Motor neuron (in vitro differentiated cells): ENCODE measurements at places on chromosomes 7 and 10. TPM values are rescaled to one million over a fixed set of nuclear protein-coding genes. Genes with fewer than 3 reads are reported as not detected.

PARP12 gene
- total RNA-seq, result 1.6 and 3.2 TPM in 2 replicates

LIPM gene
- not detected in 2 replicates for total RNA-seq

WNT16 gene
- total RNA-seq, result 0.09 and 0.17 TPM in 2 replicates

FANK1 gene
- 4.7 and 4.9 TPM in 2 replicates for total RNA-seq

DMBT1 gene
- total RNA-seq, result 0.15 TPM in 1 of 2 replicates, not detected in the other

PTPN20 gene
- 0.71 TPM in 1 of 2 replicates, not detected in the other for total RNA-seq

CCNY gene
- 29.4 and 30.7 TPM in 2 replicates for total RNA-seq

TMEM178B gene
- 29.8 and 45.3 TPM in 2 replicates for total RNA-seq

TMEM270 gene
- not detected in 2 replicates for total RNA-seq

GRCh38 chr7:37481154-37481553 lies 32.5 kb upstream of the ELMO1 start:
- no peak for ATAC-seq

- no peak for ATAC-seq
Measured at GRCh38 chr10:51246156-51246555, 171.9 kb downstream of the PRKG1 start.

GRCh38 chr7:122306320-122307227 lies 2.0 kb upstream of the FEZF1 start:
- no peak for ATAC-seq

DNA sequence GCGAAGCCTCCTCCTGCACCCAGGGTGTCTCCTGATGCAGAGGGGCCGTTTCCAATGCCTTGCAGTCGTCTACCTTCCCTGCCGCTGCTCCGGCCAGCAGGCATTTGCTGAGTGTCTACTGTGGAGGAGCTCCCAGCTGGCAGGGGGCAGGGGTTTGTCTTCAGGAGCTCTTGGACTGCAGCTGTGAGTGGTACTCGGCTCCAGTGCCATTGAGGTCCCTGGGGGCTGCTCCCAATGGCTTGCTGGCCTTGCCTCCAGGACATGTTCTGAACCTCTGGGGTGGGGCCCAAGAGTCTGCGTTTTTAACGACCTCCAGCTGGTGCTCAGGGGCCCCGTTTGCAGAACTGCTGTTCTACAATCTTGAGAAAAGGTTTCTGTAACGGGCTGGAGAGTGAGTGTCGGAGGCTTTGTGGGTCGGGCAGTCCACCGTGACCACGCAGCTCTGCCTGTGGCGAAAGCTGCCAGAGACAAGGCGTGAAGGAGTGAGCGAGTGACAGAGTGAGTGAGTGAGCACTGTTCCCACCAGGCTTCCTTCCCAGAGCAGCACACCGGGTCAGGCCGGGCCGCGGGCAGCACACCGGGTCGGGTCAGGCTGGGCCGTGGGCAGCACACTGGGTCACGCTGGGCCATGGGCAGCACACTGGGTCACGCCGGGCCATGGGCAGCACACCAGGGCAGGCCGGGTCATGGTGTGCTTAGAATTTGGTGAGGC lies 520.2 kb downstream of the PTPRN2 start:
- no peak for ATAC-seq

DNA sequence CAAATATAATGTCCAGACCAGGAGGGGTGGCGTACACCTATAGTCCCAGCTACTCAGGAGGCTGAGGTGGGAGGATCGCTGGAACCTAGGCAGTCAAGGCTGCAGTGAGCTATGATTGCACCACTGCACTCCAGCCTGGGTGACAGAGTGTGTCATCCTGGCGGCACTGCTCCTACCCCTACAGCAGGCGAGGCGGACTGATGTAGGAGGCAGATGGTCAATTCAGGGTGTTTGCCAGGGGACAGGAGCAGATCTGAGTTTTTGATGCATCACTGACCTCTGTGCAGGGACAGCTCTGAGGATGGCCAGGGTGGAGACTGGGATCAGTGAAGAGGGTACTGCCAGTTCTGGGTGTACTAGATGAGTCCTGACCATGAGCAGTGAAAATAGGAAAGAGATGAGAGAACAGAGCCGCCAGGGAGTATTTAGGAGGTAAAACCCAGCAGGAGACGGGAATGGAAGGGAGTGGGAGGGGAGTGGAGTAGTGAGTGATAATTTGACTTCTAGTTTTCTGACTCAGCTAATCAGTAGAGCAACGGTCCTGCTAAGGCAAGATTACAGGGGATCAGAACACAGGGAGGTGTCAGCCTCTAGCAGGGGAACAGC lies 75.3 kb downstream of the HIP1 start:
- ATAC-seq, result no peak

- no peak for ATAC-seq
Measured at GRCh38 chr7:84985073-84985784, 201.6 kb downstream of the SEMA3D start.

DNA sequence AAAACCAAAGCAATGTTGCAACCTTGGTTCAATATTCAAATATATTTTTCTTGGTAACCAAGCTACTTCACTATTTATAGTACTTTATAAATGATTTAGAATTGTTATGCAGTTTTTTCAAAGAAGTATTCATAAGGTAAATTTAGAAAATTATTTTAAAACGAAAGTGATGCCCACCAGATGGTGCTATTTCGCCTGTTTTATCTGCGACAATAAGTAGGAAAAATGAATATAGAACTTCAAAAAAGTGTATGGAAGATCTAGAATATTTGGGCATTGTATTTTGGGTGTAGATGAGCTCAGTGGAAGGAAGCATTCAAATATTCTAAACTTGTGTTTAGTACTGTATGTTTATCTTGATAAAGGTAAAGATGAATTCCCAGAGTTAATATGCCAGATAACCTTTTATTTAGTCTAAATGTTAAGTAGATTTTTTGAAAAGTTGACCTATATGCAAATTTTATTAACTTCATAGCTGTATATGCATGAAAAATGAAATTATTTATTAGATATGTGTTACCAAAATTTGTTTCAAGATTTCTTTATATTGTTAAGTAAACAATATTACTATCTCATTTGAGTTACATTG lies 93.2 kb downstream of the ADK start:
- no peak for ATAC-seq

DNA sequence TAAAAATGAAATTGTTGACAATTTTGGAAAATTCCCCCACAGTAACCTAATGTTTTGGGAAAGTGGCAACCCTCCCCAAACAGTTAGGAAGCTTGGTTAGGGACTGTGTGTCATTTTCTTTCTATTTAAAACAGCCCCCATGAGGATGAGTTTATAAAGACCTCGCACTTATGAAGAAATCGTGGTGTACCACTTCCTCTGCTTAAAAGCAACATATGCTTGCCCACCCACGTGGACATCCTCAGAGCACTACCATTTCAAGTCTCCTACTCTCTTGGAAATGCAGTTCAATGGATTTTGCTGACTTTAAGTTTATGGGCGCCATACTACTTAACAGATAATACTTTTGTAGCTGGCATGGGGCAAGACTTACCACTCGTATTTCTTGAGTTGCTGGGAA lies 223.8 kb downstream of the DYNC1I1 start:
- ATAC-seq, result no peak

DNA sequence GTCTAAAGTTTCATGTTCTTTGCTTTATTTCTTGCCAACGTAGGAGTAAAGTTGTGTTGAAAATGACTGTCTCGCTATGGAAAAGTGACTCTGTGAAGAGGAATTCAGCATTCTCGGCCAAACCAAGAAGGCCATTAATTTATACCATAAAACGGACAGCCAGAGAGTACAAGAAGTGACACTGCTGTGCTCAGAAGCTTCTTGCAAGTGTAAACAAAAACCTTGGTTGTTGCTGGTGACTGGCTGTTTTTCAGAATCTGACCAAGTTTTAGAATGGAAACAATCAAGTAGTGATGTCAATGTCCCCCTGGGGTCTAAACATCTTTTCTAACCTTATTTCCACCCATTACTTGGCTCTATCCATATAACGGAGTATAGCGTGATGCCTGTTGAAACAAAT lies 201.9 kb downstream of the INHBA start:
- ATAC-seq, result no peak

DNA sequence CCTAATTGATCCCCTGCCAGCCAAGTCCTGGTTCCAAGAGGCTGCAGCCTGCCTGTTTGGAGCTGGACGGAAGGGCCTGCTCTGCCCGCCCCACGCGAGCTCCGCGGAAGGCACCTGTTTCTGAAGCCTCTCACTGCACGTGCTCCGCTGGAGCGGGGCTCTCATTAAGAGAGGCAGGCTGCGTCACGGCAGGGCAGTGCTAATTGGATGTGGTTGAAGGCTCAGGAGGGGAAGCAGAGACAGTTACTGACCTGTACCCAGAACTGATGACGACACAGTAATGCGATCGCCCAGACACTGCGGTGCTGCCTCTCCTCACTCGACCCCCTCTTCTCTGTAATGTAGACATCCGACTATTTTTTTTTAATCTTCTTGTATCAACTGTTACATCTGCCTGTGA lies 411.1 kb upstream of the MGMT start:
- no peak for ATAC-seq

DNA sequence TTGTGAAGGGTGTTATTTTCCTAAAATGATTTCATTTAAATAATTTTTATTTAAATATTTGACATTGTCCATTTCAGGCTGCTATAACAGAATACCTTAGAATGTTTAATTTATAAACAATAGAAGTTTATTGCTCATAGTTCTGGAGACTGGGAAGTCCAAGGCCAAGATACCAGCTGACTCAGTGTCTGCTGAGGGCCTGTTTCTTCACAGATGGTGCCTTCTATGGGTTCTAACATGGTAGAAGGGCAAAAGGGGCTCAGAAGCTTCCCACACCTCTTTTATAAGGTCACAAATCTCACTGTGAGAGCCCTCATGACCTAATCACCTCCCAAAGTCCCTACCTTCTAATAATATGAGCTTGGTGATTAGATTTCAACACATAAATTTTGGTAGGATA lies 50.7 kb downstream of the MTURN start:
- ATAC-seq, result no peak

DNA sequence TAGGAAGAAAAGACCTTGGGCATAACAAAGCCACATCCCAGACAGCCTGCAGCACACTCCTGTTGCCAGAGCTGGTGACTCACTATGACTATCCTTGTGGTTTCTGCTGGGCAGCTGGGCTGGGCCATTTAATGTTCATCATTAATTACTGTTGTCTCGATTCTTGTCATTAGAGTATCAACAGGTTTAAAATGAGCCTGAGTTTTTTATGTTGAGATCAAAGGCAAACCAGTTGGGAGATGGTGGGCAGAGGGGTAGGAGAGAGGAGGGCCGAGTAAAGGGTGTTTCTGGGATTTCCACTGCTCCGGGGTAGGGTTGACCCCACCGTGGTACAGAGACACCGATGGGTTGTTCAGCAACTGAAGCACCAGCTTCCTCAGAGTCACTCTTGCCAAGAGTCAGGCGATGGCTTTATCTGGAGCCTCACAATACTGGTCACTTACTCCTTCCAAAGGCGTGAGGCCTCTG lies 128.7 kb upstream of the LYZL1 start:
- ATAC-seq, result peak; percentile 42

DNA sequence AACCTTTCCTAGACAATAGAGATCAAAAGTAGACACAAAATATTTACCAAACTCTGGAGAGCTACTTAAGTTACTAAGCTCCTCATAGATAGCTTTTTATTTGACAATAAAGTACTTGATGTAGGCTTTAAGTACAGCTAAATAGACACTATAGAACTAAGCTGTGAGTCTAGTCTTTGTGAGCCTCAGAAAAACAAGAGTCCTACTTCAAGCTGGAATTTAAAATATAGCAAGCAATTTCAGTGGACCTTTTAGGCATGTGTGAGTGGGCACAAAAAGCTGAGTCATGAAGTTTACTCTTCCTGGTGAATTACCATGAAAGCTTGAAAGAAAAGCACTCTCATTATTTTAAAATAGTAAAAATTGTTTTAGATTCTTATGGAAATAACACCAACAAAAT lies 76.1 kb downstream of the ADD3 start:
- no peak for ATAC-seq

GRCh38 chr10:17229016-17229716 lies 1.1 kb downstream of the VIM start:
- peak; percentile 71 for ATAC-seq

GRCh38 chr10:129586898-129587443 lies 119.9 kb downstream of the MGMT start:
- ATAC-seq, result no peak

DNA sequence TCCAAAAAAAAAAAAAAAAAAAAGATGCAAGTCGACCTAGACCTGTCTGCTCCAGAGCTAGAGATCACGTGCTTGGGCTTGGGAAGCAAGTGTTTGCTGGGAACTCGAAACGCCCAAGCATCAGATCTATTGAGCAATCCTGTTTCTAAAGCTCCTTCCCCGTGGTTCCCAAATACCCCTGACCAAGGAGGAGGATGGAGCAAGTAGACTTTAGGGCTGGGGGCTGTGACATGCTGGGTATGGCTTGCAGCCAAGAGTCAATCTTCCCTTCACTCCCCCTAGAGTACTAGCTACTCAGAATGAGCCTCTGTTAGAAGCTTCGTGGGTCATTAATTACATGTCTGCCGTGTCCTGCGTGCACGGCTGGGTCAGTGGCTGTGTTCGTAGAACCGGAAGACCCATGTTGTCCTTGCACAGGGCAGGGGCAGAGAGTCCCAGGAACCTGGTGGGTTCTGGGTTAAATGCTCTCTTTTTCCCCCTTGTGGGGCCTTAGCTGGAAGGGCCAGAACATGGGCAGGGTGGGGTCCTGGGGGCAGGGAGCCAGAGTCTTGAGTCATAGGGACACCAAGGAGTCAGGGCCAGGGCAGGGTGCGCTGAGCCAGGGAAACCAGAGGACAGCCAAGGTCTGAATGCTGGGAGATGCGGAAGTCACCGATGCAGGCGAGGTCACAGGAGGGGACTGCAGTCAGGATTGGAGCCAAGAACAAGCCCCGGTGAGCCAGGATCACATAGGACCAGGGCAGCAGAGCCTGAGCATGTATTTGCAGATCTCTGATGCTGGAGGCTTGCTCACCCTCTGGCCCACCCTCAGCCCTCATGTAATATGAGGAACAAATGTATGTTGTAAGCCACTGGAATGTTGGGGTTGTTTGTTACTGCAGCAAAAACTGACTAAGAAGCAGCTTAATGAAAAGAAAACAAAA lies 34.6 kb upstream of the TPST1 start:
- peak; percentile 62 for ATAC-seq

DNA sequence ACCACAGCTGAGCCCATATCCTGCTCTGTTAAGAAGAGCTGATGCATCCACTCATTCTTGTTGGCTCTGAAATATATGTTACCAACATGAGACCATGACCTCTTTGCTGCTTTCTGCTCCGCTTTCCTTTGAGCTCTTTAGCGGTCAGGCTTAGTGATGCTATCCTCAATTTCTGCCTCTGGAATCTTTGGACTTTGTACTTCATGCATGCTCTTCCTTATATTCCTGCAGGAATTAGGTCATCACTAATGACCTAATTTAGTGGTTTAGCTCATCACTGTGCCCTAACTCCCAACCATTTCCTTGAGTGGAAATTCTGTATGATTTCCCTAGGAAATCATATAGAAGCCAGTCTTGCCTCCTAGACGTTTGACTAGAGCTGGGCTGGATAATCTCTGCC lies 119.5 kb downstream of the AOAH start:
- ATAC-seq, result peak; percentile 56

DNA sequence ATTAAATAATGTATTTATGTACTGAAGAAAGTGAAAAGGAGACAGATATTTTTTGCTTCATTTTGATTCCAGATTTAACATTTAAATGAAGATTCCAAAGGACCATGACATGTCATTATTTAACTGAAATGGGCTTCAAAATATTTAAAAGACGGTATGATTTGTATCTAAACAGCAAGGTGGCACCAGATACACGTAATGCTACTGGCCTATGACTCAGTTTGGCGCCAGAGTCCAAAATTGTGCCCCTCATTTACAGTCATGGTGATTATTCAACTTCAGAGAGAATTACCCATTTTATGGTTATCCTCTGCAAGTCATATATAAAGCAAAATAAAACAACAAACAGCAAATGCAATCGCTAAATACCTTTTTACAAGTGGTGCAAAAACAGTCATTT lies 94.5 kb downstream of the ETV1 start:
- ATAC-seq, result no peak
